ENCODE measurements at places on chromosomes 5 and 9. TPM values are rescaled to one million over a fixed set of nuclear protein-coding genes. Genes with fewer than 3 reads are reported as not detected.

DNA sequence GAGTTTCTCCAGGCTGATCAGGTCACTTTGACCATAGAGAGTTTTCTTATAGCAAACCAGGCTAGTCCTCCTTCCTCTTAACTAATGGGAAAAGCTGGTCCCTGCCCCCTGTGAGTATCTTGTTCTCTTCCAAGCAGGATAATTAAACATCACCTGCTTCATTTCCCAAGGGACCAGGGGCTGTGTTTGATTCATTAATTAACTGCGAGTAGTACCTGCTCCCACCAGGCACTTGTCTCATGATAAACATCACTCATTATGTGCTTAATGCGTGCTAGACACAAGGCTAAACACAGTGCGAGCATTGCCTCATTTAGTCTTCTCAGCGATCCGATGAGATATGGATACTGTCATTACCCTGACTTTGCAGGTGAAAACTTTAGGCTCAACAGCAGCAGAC lies 1.7 kb upstream of the FAM163B start:
- no peak for DNase-seq

DNA sequence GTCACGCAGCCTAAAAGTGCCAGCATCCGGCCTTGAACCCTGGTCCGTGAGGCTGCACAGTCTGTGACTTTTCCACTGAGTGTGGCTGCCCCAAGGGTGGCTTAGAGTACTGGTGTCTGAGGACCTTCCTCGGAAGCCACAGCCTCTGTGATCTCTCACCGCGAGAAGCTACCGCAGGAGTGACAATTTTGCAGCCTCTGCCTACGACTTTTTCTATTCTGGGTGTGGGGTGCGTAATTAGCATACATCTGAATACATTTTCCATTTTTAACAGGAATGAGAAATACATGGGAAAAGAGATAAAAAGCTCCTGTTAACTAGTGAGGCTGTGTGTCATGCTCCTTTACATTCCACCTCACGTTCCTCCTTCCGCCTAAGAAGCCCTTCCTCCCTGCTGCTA lies 48.3 kb upstream of the HRH2 start:
- no peak for DNase-seq

- no peak for DNase-seq
Observed at GRCh38 chr5:169971780-169972179, 8.5 kb downstream of the INSYN2B start.

DNA sequence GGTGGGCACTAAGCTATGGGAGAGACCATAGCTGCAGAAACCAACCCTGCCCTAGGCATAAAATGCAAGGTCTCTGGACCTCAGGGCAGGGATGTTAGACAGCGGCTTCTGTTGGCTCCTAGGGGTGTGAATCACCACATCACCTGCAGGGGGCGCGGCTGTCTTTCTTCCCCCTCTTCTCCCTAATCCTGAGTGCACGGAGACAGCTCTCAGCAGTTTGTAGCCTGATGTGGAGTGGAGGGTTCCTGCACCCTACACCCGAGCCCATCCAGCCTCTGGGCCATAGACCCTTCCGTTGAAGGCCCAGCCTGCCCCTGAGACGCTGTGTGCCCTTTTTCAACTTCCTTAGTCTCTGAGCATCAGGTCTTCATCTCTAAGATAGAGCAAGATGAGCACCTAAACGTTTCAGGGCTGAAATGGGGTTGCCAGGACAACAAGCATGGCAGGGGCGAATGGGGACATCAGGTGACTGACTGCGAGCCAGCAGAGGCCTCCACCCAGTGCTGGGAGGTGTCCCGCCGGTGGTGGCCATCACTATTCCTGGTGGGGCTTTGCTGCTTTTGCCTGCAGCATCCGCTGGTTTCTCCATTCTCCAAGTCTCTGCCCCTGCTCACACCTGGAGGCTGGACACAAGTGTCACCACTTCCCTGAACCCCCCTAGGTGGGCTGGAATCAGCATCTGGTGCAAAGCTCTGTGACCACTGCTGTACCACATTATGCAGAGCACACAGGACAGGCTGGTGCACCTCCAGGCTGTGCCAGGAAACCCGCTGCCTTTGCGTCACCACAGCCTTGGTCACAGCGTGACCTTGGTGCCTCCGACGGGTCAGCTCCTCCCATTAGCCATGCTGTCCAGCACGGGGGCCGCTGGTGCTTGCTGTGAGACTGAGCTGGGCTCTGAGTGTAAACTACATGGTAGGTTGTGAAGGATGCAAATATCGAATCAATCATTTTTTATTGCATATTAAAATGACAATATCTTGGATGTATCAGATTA lies 2.5 kb upstream of the SEC16A start:
- DNase-seq: peak; percentile 85

GRCh38 chr5:59568161-59568560 lies 325.4 kb downstream of the PDE4D start:
- DNase-seq: no peak

DNA sequence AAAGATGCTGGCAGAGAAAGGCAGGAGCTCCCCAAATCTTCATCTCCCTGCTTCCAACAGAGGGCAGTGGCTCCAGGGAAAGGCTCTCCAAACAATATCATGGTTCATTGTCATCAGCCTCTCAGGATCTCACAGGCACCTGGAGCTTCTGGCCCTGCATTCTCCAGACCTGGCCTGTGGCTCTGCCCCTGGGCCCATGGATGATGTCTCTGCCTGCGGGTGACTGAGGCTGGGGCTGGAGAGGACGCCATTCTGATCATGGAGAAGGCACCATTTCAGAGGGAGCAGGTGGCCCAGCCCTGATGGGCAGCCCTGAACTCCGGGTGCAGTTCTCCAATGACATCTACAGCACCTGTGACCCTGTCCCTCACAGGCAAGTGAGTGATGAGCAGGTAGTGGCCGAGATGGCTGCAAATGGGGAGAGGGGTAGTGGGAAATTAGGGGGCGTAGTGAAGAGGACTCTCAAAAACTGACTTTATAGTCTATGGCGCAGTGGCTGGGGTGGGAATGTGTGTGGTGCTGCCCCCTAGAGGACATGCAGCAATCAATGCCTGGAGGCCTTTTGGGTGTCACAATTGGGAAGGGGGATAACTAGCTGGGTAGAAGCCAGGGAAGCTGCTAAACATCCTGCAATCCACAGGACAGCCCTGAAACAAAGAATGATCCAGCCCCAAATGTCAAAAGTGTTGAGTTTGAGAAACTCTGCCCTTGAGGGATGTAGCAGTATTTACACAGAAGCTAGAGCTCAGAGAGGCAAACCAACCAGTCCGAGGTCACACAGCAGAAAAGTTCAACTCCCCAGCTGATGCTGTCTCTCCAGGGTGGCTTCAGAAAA lies 3.2 kb downstream of the SH3PXD2B start:
- DNase-seq: no peak

DNA sequence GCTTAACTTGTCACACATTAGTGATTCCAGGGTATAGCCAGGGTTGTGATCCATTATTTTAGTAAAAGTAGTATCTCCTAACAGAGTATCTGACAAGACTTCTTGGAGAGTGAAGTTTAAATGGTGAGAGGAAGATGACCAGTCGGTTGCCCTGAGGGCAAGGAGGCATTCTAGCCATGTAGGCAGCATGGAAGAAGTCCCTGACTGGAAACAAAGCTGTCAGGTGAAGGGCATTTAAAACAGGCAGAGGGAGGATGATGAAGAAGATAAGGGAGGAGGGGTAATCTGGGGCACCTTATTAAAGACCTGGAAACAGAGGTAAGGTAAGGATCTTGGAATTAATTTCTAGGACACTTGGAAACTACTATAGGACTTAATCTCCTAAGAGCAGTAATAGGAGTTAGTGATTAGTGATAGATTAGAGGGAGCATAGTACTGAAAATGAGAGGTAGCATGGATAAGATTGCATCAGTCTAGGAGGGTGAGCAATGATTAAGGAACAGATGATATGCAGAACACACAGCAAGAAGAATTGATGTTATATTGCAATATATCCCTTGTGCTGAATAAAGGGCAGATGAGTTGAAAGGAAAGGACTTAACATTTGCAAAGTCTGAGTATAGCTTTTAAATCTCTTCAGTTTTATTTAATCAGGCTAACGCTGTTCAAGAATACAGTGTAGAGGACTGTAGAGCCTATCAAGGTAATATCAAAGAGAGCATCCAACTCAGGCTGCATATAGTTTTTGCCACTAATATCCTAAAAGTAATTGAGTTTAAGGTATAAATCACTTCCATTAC lies 9.6 kb downstream of the KIF2A start:
- DNase-seq: no peak

DNA sequence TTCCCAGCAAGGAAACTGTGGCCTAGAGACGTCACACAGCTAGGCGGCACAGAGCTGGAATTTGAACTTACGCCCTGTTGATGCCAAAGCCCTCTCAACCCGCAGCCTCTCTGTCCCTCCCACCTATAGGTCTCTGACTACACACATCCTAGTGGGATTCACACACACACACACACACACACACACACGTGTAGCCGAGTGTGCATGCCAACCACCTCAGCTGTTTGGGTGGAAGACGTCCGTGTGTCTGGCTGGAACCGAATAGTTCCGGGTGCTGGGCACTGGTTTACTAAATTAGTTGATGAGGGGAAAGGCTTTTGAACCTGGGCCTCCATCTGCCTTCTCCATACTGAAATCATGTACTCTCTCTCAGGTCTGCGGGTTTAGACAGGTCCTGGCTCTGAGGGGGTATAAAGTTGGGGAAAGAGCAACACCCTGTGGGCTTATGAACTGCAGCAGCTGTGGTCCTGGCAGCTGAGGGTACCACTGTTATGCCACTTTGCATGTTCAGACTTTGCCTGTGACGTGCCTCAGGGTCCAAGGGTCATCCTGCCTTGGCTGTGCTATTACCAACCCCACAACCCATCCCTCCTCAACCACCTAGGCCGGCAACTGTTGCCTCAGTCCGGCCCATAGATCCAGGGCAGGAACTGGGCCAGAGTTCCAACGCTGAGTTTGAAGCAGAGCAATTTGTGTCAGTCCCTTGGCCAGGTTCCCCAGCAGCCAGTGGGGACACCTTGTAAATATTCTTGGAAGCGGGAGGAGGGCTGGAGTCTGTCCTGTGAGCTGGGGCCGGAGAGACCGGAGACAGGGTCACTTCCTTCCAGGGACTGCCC lies 50.5 kb downstream of the PSD2 start:
- no peak for DNase-seq

- no peak for DNase-seq
Observed at GRCh38 chr9:121118266-121118665, 43.5 kb downstream of the CNTRL start.

- DNase-seq: no peak
Observed at GRCh38 chr5:154483654-154484392, 5.8 kb upstream of the HAND1 start.

GRCh38 chr5:65760504-65761275 lies 38.7 kb downstream of the NLN start:
- DNase-seq: peak; percentile 69

DNA sequence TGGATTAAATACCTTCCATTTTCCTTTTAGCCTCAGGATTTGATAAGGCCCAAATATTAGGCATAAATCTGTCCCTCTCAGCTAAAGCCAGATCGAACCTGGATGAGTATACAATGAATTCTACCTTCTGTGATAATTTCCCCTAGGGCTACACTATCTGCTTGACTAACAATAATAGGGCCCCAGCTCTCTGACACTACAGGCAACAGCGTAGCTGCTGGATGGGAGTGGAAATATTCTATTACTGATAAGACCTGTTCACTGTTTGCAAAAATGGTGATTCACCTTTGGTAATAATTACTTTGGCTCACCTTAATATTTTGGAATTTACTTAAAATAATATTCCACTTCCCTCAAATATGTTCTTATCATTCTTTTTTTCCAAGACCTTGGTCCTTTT lies 644.2 kb upstream of the SEMA6A start:
- no peak for DNase-seq

Gene SLCO6A1
- 0.14 TPM for total RNA-seq

Gene QRFP
- total RNA-seq: 0.05 TPM

Gene LHX6
- 0.47 TPM for total RNA-seq

Gene PTPRD
- total RNA-seq: 13.5 TPM

Gene ZSWIM6
- 3.7 TPM for total RNA-seq

Gene ENTPD2
- 0.09 TPM for total RNA-seq
